Activated T-cell treated with anti-CD3 and anti-CD28 coated beads for 48 hours (primary cell): ENCODE measurements at places on chromosomes 1 and 21.
A peak's percentile ranks its signal among the peaks of the same experiment; 100 is the strongest.

GRCh38 chr1:180282401-180283044 lies 52.5 kb downstream of the LHX4 start:
- DNase-seq, result no peak

DNA sequence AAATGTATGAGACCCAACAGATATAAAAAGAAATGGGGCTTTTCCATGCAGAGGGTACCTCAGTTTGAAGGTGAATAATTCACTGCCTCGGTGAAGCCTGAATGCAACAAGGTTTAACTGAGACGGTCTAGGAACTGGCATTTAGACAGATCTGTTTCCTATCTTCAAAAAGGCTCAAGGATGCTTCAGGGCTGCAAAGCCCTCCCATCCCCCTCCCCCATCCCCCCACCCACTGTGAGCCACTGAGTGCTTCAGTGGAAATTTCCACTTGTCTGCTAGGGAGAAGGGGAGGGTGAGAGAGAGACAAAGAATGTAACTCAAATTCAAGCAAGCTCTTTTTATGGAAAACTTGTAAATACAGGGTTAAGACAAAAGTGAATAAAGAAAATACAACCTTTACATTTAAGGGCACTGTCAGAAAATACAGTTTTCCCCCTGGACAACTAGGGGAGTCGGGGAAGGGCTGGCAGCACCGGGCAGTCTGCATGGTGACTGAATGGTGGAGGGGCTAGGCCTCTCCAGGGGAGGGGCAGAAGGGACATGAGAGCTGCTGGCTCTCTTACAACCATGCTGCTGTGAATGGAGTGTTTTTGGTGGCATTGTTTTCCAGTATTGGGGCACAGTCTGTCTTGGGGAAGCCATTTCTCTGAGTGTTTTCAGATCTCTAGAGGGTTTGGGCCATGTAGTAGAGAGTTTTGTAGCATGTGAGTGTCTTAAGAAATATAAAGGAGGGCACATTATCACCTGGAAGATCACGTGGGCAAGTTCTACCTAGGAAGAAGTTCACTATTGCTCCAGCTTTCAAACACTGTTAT lies 56.7 kb downstream of the MRPS6 start:
- no peak for DNase-seq

DNA sequence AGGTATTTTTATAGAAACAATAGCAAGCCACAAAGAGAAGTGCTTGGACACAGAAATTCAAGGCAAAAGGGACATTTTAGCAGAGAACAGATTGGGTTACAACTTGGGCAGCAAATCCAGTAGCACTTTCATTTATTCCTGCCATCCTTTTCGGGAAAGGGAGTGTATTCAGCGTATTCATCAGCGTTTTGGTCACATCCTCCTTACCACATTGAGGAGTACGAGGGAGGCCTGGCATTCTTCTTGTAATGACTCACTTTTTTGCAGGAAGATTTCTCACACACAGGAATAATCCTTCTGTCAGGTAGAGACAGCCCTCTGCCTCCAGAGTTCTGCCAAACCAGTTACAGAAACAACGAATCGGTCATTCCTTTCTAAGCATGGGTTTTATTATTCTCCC lies 18.1 kb upstream of the FAM78B start:
- no peak for DNase-seq

GRCh38 chr1:97502360-97502759 lies 418.5 kb downstream of the DPYD start:
- no peak for DNase-seq

DNA sequence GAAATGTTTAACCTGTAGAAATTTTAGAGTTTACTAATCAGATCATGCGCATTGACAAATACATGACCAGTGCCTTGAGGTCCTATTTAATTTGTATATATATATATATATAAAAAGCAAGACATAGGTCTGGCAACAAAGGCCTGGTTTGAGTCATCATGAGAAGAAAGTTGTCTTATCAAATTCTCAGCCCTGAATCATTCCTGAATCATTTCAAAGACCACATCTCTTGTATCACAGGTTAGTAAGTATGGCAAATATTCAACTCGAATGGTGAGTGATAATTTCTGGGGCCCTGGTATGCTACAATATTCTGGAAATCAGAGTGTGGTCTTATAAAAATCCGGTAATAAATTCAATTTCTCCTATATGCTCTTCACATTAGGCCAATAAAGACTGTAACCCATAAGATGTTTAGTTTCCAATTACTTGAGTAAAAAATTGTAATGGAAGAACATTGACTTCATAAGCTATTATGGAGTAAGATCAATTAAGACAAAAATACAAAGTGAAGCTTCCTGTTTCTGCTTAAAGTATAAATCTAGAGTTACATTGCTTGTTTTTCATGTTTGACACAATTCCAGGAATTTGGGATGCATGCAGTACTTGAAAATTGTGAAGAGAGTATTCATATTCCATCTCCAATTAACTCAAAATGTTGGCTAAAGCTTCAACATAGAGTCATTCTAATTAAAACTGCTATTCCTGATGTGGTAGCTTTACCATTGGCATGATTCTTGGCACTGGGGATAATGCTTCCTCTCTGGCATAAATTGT lies 309.4 kb downstream of the BRINP3 start:
- no peak for DNase-seq

DNA sequence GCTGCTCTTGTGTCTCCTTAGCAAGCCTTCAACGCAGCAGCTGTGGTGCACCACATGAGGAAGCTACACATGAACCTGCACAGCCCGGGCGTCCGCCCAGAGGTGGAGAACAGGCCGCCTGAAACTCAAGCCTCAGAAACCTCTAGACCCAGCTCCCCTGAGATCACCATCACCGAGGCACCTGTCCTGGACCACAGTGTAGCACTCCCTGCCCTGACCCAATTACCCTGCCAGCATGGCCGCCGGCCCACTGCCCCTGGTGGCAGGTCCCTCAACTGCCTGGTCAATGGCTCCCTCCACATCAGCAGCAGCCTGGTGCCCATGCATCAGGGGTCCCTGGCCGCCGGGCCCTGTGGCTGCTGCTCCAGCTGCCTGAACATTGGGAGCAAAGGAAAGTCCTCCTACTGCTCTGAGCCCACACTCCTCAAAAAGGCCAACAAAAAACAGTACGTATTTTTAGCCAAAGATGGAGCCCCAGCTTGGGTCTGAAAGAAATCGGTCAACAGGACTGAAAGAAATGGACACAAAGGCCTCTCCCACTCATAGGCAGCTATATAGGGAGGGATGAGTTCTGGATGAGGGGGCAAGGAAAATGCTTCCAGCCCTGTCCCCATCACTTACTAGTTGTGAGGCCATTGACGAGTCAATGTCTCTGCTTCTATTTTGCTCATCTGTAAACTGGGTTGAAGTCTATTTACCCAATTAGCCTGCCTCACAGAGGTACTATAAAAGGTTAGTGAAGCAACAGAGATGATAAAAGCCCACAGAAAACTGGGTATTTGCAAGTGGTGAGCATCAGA lies 28.5 kb downstream of the CAMK1G start:
- no peak for DNase-seq

GRCh38 chr1:84888753-84889152 lies 4.3 kb downstream of the LPAR3 start:
- DNase-seq, result no peak

GRCh38 chr1:242602001-242602400 lies 77.5 kb upstream of the PLD5 start:
- no peak for DNase-seq

DNA sequence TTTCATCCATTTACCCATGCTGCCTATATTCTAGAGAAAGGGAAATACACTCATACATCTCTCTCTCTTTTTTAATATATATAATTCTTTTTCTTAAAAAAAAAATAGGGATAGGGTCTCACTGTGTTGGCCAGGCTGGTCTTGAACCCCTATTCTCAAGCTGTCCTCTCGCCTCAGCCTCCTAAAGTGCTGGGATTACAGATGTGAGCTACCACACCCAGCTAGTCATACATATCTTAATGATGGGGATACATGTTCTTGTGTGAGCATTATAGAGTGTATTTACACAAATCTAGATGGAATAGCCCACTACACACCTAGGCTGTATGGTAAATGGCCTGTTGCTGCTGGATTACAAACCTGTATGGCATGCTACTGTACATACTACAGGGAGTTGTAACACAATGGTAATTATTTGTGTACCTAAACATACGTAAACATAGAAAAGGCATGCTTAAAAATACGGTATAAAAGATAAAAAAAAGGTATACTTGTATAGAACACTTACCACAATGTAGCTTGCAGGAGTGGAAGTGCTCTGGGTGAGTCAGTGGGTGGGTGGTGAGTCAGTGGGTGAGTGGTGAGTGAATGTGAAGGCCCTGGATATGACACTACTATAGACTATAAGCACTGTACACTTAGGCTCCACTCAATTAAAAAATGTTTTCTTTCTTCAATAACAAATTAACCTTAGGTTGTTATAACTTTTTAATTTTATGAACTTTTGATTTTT lies 72.9 kb downstream of the IVNS1ABP start:
- peak; percentile 52 for DNase-seq

DNA sequence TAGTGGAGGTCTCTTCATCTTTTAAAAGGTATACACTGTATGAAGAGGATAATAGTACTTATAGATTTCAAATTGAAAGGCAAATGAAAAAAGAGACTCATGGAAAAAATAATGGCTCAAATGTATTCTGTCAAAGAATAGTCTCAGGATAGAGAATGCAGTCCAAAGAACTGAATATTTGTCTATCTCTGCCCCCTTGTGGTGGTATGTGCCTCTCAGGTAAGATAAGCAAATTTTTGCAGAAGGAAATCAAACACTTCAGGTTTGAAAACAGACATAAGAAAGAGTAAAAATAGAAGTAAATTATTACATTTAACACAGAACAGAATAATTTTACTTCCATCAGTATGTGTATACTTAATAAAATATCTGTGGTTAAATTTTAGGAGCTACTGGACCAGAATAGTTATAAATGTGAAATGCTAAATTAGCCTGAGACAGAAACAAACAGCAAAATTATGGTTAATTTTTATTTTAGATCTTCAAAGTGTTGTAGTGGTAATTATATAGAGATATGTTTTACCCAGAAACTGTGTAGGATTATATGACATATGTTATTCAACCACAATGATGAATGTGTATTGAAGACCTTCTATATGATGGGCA lies 164.4 kb upstream of the PALMD start:
- DNase-seq, result no peak

- no peak for DNase-seq
These were observed 3.6 kb upstream of the OTUD3 start for GRCh38 chr1:19878637-19878985.

- DNase-seq, result no peak
These were observed 1.5 kb downstream of the MORC3 start for GRCh38 chr21:36321325-36322082.

GRCh38 chr1:58964428-58964827 lies 180.6 kb upstream of the JUN start:
- no peak for DNase-seq

DNA sequence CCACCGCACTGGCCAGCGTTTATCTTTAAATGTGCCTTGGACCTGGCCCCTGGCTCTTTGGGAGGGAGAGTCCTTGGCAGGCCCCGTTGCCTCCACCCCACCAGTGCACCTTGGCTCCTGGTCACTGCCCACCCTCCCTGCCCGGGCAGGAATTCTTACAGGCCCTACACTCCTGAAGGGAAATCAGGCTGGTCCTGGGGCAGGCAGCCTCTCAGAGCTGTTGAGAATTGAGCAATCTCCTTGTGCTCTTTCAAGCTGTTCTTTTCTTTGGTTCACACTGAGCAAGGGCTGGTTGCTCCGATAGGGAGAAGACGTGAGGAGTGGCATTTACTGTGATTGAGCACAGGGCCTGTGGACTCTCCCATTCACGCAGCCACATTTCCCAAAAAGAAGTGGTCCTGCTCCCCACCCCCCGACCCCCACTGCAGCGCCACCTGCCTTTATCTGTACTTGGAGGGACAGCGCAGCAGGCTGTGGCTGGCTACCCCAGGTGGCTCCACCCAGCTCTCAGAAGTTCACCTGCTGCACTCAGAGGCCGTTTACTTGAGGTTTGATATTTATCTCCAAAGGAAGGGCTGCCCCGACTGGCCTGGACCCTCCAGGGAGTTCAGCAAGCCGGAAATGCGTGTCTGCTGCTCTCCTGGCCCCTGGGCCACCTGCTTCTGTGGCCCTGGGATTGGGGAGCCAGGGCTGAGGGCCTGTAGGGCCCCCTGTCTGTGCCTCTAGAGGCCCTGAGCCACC lies 47.8 kb downstream of the SKI start:
- no peak for DNase-seq

DNA sequence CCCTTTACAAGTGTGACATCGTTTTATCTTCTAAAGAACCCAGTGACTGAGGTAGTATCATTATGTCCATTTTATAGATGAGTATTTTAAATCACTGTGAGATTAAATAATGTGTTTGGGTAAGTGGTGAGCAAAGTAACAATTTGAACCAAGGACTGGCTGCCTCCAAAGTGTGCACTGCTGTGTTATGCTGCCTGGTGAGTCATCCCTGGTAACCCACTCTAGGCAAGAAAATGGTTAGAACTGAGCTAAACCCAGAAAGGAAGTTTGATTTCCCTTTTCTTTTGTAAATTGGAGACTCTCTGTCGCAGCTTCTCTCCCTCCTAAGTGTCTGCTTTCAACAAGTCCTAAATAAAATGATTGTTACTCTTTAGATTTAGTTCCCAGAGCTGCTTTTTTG lies 342.8 kb upstream of the KAZN start:
- no peak for DNase-seq

- no peak for DNase-seq
These were observed 43.0 kb downstream of the ITGB3BP start for GRCh38 chr1:63480057-63480456.
